ENCODE measurements at places on chromosomes 2 and 18. TPM values are rescaled to one million over a fixed set of nuclear protein-coding genes. Genes with fewer than 3 reads are reported as not detected.

The KHK gene
- total RNA-seq = 2.0 TPM

The INPP5D gene
- 8.4 TPM for total RNA-seq

The ANKRD36C gene
- 23.3 TPM for total RNA-seq

The TTR gene
- not detected for total RNA-seq

The TDRD15 gene
- total RNA-seq = not detected

The RMDN2 gene
- 14.4 TPM for total RNA-seq

The ABHD3 gene
- total RNA-seq = 17.6 TPM
